ENCODE measurements at places on chromosomes 5 and 9. TPM values are rescaled to one million over a fixed set of nuclear protein-coding genes. Genes with fewer than 3 reads are reported as not detected.

The C9orf50 gene
- total RNA-seq = not detected

The NTRK2 gene
- total RNA-seq = 3.3 TPM

The CERCAM gene
- 109 TPM for total RNA-seq

The LHX3 gene
- not detected for total RNA-seq

The MINAR2 gene
- not detected for total RNA-seq

The LCN12 gene
- total RNA-seq = not detected

The GADD45G gene
- total RNA-seq = 6.1 TPM

The ADAMTSL1 gene
- 179 TPM for total RNA-seq

The MYOT gene
- not detected for total RNA-seq

The PRUNE2 gene
- 122 TPM for total RNA-seq

The IL9 gene
- total RNA-seq = not detected

The PCDHGA2 gene
- 3.9 TPM for total RNA-seq

The TAS2R1 gene
- total RNA-seq = not detected

The SPATA31A3 gene
- not detected for total RNA-seq

The DOK3 gene
- total RNA-seq = 1.3 TPM

The CA9 gene
- 1.5 TPM for total RNA-seq

Measured in fibroblast of the aortic adventitia (primary cell).